Activated CD4-positive, alpha-beta T cell treated with anti-CD3 and anti-CD28 coated beads, Interleukin-2, amount 10 ng/mL, durations not matched to agents 7 days and 5 days (primary cell): ENCODE measurements at places on chromosomes 11 and 22. TPM values are rescaled to one million over a fixed set of nuclear protein-coding genes. Genes with fewer than 3 reads are reported as not detected.

- DNase-seq: no peak
Observed at GRCh38 chr22:25085930-25086901, 113.4 kb upstream of the CRYBB3 start.

- no peak for DNase-seq
Observed at GRCh38 chr11:9081153-9081552, 10.2 kb downstream of the SCUBE2 start.

DNA sequence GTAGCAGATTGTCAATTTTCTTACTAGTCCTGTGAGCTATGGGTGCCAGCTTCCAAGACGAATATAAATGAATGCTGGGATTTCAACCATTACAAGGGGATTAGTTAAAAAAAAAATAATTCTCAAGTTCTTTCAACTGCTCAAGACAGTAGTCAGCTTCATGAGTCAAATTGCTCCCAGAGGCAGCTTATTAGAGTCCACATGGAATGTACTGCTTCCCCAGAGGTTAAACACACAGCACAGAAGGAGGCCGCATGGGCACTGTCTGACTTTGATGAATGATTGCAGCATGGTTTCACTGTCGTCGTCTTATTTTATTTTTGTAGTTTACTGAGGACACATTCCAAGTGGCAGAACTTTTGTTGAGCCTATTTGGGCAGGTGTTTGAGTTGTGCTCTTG lies 563.2 kb downstream of the TMEM135 start:
- DNase-seq: no peak

DNA sequence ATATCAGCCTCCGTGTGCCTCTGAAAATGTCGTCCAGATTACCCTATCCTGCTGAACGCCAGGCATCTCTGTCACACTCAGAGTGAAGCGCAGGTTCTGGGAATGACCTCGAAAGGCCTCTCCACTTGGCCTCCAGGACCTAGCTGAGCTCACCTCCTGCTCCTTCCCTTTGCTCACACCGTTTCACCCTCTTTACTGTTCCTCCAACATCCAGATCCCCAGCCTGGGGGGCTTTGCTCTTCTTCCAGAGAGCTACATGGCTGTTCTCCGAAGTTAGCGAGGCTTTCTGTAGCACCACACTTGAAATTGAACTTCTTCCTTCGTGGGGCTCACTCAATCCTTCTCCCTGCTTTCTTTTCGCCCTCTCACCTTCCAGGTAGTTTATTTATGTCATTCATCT lies 27.9 kb downstream of the GLB1L2 start:
- no peak for DNase-seq

DNA sequence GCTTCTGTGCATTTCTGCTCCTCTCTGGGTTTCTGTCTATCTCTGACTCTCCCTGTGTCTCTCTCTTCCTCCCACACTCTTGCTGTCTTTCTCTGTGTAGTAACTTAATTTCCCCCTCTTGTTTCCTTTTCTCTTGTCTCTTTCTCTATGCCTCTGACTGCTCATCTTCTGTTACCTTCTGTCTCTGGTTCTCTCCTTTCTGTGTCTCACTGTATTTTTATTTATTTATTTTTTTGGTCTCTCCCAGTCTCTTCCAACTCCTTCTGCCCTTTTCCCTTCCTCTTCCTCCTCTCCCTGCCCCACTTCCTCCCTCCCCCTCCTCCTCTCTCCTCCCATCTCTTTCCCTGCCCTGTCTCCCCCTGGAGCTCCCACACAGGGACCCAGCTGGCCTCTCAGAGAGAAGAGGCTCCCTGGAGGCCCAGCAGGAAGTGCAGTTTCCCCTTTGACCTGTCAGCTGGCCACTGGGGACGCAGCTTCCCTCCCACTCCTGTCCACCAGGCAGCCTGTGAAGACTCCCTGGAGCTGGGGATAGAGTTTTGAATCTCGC lies 38.3 kb upstream of the MYH9 start:
- DNase-seq: no peak

GRCh38 chr11:109845437-109845836 lies 247.8 kb upstream of the ZC3H12C start:
- DNase-seq: no peak

DNA sequence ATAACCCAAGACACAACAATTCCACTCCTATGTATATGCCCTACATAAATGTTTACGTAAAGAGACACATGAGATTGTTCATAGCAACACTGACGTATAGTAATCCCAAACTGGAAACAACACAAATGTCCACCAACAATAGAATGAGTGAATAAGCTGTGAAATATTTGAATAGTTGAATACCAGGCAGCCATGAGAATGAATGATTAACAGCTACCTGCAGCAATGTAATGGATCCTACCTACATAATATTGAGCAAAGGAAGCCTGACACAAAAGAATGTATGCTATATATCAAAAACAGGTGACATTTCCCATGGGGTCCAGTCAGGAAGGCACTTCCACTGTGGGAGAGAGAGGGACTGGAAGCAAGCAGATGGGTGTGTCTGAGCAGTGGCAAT lies 92.8 kb upstream of the LINC01488 start:
- no peak for DNase-seq

DNA sequence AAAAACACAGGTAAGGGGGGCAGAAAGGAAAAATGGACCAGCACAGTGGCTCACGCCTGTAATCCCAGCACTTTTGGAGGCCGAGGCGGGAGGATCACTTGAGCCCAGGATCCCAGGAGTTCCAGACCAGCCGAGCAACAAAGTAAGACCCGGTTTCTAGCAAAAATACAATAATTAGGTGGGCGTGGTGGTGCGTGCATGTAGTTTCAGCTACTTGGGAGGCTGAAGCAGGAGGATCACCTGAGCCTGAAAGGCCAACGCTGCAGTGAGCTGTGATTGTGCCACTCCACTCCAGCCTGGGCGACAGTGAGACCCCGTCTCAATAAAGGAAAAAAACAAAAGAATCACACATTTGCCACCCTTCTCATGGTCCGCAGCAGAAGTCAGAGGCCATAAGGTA lies 519.4 kb downstream of the BRD1 start:
- no peak for DNase-seq

DNA sequence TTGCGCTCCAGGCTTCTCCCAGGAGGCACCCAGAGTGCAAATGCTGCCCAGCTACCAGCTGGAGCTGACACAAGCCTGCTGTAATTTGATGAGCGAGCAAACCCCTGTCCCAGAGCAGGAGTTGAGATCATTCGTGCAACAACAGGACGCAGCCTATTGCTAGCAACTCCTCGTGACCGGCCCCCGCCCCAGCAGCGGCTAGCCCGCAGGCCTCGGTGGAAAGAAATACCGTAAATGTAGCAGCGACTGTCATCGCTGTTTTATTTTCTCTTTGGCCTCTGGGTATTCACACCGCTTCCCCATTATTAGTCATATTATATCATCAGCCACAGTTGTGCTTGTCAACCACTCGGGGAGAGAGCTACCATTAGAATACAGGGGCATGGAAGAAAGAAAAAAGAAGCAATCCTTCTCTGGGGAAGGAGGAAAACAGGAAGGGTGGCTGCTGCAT lies 59.2 kb upstream of the ATXN10 start:
- peak; percentile 25 for DNase-seq

- no peak for DNase-seq
Observed at GRCh38 chr11:79813551-79813950, 372.7 kb upstream of the TENM4 start.

DNA sequence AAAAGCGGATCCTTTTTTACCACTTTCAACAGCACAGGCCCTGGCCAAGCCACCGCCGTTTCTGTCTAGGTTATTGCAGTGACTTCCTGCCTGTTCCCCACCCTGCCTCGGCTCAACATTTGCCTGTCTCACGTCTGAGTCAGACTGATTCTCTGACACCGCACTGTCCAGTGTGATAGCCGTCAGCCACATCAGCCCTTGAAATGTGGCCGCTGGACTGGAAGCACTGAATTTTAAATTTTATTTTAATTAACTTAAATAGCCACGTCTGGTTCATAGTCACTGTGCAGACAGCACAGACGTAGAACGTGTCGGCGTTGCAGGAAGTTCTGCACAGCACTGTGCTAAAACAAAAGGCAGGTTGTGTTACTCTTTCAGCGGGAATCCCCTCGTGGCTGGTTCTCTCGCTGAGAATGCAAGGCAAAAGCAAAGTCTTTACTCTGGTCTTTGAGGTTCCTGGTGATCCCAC lies 56.3 kb upstream of the ADSL start:
- peak; percentile 76 for DNase-seq

- peak; percentile 20 for DNase-seq
Observed at GRCh38 chr11:87290304-87290922, 252.7 kb downstream of the TMEM135 start.

KRTAP5-10 gene
- total RNA-seq: not detected

PNPLA5 gene
- not detected for total RNA-seq

EFCAB6 gene
- total RNA-seq: 0.20 TPM

OR4D9 gene
- not detected for total RNA-seq
